ENCODE measurements at places on chromosomes 5 and 9.

GRCh38 chr5:119171686-119172085 lies 100.8 kb downstream of the DMXL1 start:
- peaks cover 7% of the 10 kb centered on the region for H3K4me1 ChIP-seq
- DNase-seq: no peak
- no peaks in the 10 kb centered on the region for H3K27me3 ChIP-seq

GRCh38 chr9:127345566-127345965 lies 51.4 kb upstream of the SLC2A8 start:
- peaks cover 5% of the 10 kb centered on the region for H3K36me3 ChIP-seq
- H3K27ac ChIP-seq: no peak overlapping the region
- no peak for DNase-seq

- DNase-seq: no peak
- H3K4me3 ChIP-seq: no peak overlapping the region
- peaks cover 3% of the 10 kb centered on the region for H3K36me3 ChIP-seq
- H3K27me3 ChIP-seq: no peaks in the 10 kb centered on the region
- H3K4me1 ChIP-seq: peaks cover 5% of the 10 kb centered on the region
- H3K27ac ChIP-seq: no peak overlapping the region
These were observed 25.6 kb downstream of the ABL1 start for GRCh38 chr9:130860458-130861316.

DNA sequence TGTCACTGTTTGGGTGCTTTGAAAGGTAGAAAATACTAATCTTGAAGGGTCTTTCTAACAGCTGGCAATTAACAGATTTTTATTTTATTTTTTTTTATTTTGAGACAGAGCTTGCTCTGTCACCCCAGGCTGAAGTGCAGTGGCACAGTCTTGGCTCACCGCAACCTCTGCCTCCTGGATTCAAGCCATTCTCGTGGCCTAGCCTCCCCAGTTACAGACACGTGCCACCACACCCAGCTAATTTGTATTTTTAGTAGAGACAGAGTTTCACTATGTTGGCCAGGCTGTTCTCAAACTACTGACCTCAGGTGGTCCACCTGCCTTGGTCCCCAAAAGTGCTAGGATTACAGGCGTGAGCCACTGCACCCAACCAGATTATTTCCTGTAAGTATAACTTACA lies 12.8 kb upstream of the APC start:
- no peaks in the 10 kb centered on the region for H3K27me3 ChIP-seq
- H3K4me3 ChIP-seq: no peak overlapping the region
- H3K36me3 ChIP-seq: peaks cover 10% of the 10 kb centered on the region
- H3K4me1 ChIP-seq: peaks cover 44% of the 10 kb centered on the region
- no peak for DNase-seq

- H3K27ac ChIP-seq: no peak overlapping the region
- H3K36me3 ChIP-seq: no peaks in the 10 kb centered on the region
- peaks cover 5% of the 10 kb centered on the region for H3K27me3 ChIP-seq
- H3K4me1 ChIP-seq: no peaks in the 10 kb centered on the region
These were observed 422.0 kb downstream of the HINT1 start for GRCh38 chr5:130743092-130743491.

GRCh38 chr9:74573640-74574191 lies 76.6 kb downstream of the RORB start:
- DNase-seq: no peak
- H3K27ac ChIP-seq: no peak overlapping the region
- H3K4me3 ChIP-seq: no peak overlapping the region
- H3K4me1 ChIP-seq: no peaks in the 10 kb centered on the region

All from T-helper 17 cell (primary cell).